Suppressor macrophage treated with lipopolysaccharide for 4 hours (primary cell): ENCODE measurements at places on chromosomes 6 and 20.
A peak's percentile ranks its signal among the peaks of the same experiment; 100 is the strongest.

DNA sequence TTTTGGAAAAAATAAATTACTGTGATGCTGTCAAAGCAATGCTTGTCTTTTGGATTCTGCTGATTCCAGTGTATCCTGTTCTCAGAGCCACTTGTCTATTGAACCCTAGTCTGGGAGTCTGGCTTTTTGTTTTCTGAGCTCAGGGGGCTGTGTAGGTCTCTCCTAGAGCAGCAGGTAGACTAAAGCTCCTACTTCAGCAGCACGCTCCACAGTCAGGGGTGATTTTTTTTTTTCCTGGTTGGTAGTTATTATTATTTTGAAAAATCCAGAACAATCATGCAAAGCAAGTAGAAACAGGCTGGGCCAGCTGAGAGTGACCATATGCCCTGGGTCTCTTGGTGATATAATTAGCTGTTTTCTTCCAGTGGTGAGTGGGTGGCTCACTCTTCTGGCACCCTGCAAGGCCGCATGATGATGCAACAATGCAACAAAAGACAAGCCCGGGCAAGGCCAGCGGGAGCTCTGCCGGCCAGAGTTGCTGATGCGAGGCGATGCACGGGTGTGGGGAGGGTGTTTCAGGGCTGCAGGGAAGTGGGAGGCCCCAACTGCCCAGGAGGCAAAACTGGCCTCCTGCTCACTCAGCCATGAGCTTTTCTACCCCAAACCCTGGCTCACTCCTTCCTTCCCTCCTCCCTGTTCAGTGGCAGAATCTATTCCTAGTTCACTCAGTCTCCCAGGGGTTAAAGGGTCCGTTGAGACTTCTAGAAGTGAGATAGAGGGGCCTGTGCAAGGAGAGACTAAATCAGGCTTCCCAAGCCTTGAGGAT, 11.5 kb upstream of the CDKN1A start:
- peak; percentile 93 for DNase-seq

GRCh38 chr6:24448828-24449525, 40.4 kb downstream of the GPLD1 start:
- DNase-seq, result no peak

- no peak for DNase-seq
Observed at GRCh38 chr6:134678436-134678889, 271.4 kb downstream of the ALDH8A1 start.

- DNase-seq, result no peak
Observed at GRCh38 chr6:140736231-140736630, 1361.8 kb upstream of the CITED2 start.

GRCh38 chr20:258963-259362, 1.4 kb downstream of the DEFB132 start:
- no peak for DNase-seq
